ENCODE measurements at places on chromosomes 11 and 22.

DNA sequence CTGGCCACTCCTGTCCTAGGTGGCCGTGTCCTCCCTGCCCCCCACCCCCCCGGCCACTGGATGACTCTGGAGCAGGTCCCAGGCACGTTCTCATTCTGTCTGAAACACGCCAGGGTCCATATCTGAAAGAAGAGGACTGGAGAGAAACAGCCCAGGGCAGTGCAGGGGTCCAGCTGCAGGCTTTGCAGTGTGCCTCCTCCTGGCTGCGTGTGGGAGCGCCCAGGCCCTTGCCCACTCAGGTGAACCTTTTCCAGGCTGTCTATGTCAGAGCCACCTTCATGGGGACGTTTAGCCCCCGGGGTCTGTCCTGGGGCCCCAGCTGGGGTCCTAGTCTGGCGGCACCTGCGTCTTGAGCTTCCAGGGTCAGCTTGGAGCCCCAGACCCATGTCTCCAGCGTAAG is 15.6 kb downstream of the GRAMD4 start:
- H3K36me3 ChIP-seq = no peaks in the 10 kb centered on the region
- no peak overlapping the region for H3K4me3 ChIP-seq
- no peak overlapping the region for H3K27ac ChIP-seq
- no peaks in the 10 kb centered on the region for H3K27me3 ChIP-seq
- H3K4me1 ChIP-seq = peaks cover 5% of the 10 kb centered on the region
- no peak for DNase-seq

GRCh38 chr11:12840871-12841660 is 166.8 kb downstream of the TEAD1 start:
- H3K27ac ChIP-seq = no peak overlapping the region
- H3K27me3 ChIP-seq = no peaks in the 10 kb centered on the region
- no peak overlapping the region for H3K4me3 ChIP-seq
- no peaks in the 10 kb centered on the region for H3K36me3 ChIP-seq
- DNase-seq = no peak

GRCh38 chr11:290621-291231 is 1.8 kb downstream of the PGGHG start:
- H3K27ac ChIP-seq = no peak overlapping the region
- no peak overlapping the region for H3K4me3 ChIP-seq
- no peak for DNase-seq

DNA sequence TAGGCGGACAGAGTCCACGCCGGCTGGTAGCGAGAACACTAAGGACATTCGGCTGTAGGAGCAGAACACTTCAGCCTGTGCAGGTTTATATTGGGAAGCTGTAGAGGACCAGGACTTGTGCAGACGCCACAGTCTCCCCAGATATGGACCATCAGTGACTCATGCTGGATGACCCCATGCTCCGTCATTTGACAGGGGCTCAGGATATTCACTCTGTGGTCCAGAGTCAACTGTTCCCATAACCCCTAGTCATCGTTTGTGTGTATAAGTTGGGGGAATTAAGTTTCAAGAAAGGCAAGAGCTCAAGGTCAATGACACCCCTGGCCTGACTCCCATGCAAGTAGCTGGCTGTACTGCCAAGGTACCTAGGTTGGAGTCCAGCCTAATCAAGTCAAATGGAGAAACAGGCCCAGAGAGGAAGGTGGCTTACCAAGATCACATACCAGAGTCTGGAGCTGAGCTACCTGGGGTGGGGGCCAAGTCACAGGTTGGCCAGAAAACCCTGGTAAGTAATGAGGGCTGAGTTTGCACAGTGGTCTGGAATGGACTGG is 17.2 kb downstream of the P2RY2 start:
- H3K4me3 ChIP-seq = no peak overlapping the region
- no peaks in the 10 kb centered on the region for H3K4me1 ChIP-seq
- no peak for DNase-seq
- no peaks in the 10 kb centered on the region for H3K36me3 ChIP-seq
- H3K27me3 ChIP-seq = no peaks in the 10 kb centered on the region

DNA sequence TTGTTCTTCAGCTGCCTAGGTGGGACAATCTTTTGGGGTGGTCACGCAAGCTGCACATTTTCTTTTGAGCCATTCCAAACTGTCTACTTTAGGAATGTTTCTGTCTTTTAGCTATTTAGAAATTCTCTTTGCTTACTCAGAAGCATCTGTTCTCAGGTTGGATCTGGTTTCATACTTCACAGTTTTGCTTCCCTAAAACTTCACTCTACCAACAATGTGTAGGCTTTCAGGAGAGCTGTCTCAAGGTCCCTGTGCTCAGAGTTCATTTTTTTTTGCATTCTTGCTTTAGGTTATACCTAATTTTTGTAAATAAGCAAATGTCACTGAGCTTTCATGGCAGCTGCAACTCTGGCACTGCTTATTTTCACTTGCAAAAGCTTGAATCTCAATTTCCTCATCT is 36.7 kb downstream of the CCDC90B start:
- H3K4me1 ChIP-seq = no peaks in the 10 kb centered on the region
- H3K27me3 ChIP-seq = no peaks in the 10 kb centered on the region

DNA sequence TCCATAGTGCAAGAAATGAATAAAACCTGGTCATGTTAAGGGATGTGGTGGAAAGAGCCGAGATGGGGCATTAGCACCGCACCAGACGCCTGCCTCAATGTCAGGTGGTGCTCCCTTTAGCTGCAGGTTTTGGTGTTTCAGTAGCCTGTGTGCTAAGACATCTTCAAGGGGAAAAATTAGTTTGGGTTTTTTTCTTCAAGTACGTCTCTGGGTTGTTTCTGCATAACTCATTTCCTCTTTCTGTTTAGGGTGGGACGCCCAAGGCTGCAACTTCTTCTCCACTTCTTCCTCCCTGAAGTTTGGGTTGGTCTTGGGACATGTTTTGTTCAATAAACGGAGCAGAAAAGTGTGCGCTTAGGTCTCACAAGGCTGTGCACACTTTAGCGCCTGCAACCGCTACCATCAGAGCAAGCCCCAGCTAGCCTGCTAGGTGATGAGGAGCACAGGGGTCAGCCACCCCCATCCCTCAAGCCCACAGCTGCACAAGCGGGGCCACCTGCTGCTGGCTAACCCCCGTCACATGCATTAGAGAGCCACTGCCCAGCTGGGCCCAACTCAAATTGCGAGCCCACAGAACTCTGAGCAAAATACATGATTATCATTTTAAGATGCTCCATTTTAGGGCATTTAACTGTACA is 1495.7 kb downstream of the TBC1D22A start:
- no peaks in the 10 kb centered on the region for H3K27me3 ChIP-seq
- H3K36me3 ChIP-seq = no peaks in the 10 kb centered on the region
- H3K4me1 ChIP-seq = no peaks in the 10 kb centered on the region
- DNase-seq = no peak
- H3K4me3 ChIP-seq = no peak overlapping the region

DNA sequence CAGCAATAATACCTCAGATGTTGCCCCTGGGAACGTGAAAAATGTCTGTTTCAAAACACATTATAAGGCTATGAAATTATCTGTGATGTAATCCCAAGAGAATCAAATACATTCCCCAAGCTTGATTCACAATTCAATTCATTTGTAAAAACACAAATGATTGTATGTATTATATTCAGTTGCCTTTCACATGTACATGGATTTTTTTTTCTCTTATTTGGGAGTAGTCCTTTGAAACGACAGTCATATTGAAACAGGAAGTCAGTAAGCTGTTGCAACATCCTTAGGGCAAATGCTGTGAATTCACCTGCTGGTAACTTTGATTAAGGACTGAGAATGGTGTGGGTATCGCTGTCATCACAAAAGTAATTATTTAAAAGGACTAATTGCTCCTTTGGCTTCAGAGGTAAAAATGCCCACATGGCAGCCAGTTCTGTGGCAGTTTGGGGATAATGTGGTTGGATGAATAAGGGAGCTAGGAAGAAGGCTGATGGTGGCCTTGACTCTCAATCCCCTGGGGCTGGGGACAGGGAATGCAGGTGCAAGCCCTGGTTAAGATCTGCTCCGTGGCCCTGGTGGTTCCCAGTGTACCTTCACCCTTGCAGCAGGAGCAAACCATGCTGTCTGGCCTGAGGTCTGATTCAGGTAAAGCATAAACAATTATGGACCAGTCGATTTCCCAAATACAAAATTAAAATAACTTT is 13.2 kb downstream of the EHF start:
- H3K27me3 ChIP-seq = no peaks in the 10 kb centered on the region
- H3K4me1 ChIP-seq = no peaks in the 10 kb centered on the region
- H3K36me3 ChIP-seq = no peaks in the 10 kb centered on the region
- H3K27ac ChIP-seq = no peak overlapping the region

DNA sequence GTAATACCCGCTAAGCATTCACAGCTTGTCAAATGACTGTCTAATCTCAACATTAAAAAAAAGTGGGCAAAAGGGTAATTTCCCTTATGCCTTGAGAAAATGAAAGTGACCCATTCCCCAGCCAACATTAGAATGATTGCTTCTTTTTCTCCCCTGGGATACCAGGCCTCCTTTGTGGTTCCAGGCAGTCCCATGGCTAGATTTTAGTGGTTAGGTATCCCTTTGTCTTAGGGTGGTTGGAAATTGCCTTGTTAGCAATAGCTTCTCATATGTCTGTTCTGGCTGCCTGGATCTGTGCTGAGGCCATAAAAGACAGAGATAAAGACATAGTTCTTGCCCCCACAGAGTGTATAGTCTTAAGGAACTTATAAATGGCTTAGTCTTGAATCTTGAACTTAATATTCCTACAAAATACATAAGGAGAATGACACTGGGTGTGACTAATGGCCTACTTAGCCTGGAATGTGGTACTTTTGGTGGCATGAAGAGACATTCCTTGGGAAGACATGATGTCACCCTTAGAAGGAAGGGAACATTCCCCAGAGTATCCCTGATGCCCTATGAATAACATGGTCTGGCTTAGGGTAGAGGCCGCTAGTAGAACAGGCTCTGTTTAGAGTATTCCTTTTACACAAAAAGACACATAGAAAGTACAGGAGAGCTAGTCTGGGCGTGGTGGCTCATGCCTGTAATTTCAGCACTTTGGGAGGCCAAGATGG is 90.3 kb downstream of the ZBTB16 start:
- H3K27me3 ChIP-seq = no peaks in the 10 kb centered on the region
- no peak for DNase-seq
- H3K27ac ChIP-seq = no peak overlapping the region
- no peaks in the 10 kb centered on the region for H3K36me3 ChIP-seq
- H3K4me1 ChIP-seq = no peaks in the 10 kb centered on the region
- no peak overlapping the region for H3K4me3 ChIP-seq

- H3K4me3 ChIP-seq = no peak overlapping the region
- peaks cover 43% of the 10 kb centered on the region for H3K36me3 ChIP-seq
- H3K4me1 ChIP-seq = peaks cover 2% of the 10 kb centered on the region
- no peak overlapping the region for H3K27ac ChIP-seq
- DNase-seq = no peak
- no peaks in the 10 kb centered on the region for H3K27me3 ChIP-seq
Measured at GRCh38 chr11:119673759-119674336, 55.2 kb downstream of the NECTIN1 start.

GRCh38 chr22:20240900-20241299 is 27.2 kb downstream of the RTN4R start:
- no peaks in the 10 kb centered on the region for H3K27me3 ChIP-seq
- no peak overlapping the region for H3K4me3 ChIP-seq
- no peak overlapping the region for H3K27ac ChIP-seq

DNA sequence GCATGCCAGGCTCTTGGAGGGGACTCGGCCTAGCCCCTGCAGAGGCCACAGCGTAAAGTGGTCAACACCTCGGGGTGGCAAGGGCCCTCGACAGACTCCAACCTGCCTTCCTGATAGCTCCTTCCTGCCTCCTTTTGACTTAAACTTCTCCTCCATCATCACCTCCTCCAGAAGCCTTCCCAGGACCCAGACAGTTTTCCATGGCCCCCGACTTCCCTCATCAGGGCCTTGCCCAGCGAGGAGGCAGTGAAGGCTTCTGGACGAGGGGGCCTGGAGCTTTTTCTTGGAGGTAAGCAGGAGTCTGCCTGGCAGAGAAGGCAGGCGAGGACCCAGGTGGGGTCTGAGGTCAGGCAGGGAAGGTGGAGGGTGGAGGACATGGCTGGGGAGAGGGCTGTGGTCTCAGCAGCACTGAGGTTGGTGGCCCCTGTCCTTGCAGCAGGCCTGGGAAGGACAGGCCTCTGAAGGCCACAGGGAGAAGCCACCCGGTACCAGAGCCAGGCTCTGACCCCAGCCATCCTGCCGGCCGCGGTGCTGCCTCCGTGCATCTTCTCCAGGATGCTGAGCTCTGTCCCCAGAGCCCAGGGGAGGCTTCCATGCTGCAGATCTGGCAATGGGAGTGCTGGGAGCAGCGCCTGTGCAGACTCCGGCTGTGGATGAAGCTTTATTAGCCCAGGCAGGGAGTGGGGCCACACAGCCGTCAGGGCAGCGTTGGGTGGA is 81.4 kb downstream of the WNT7B start:
- H3K4me1 ChIP-seq = peaks cover 5% of the 10 kb centered on the region
- H3K36me3 ChIP-seq = no peaks in the 10 kb centered on the region
- no peaks in the 10 kb centered on the region for H3K27me3 ChIP-seq
- H3K27ac ChIP-seq = no peak overlapping the region
- DNase-seq = no peak
- no peak overlapping the region for H3K4me3 ChIP-seq

DNA sequence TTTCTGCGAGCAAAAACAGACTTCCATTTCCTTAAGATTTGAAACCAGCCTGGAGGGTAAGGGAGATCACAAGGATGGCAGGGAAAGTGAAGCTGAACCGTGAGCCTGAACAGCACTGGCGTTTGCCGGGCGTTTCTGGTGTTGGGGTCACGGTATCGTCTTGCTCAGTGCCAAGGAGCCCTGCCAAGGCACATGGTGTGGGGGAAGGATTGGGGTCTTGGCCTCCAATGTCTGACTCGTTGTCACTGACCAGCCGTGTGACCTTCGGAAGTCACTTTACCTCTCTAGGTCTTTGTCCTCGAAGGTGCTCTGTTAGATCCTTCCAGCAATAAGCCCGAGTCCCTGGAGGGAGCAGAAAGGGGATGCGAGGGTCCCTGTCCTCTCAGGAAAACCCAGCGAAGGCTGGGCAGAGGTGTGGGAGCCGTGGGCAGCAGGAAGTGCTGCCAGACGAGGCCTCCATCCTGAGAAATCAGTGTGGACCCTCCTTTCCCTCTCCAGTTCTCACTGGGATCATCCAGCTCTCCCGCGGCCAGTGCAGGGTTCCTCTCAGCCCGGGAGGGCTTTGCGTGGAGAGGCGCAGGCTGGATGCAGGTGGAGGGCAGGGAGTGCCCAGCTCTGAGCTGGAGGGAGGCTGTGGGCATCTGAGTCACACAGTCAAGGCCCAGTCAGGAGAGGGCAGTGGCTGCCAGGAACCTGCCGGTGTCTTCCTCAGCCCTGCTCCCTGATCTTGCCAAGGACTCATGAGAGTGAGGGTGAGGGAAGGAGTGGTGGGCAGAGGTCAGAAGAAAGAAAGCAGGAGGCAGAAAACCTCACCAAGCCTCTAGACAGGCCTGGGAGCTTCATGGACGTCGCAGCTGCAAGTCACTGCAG is 18.9 kb downstream of the TOM1 start:
- no peak for DNase-seq
- H3K27me3 ChIP-seq = no peaks in the 10 kb centered on the region
- no peaks in the 10 kb centered on the region for H3K4me1 ChIP-seq
- H3K27ac ChIP-seq = no peak overlapping the region
- no peaks in the 10 kb centered on the region for H3K36me3 ChIP-seq

- H3K27ac ChIP-seq = no peak overlapping the region
- H3K4me3 ChIP-seq = no peak overlapping the region
- no peaks in the 10 kb centered on the region for H3K36me3 ChIP-seq
- H3K27me3 ChIP-seq = no peaks in the 10 kb centered on the region
Measured at GRCh38 chr22:27962268-27963044, 43.4 kb upstream of the PITPNB start.

- no peaks in the 10 kb centered on the region for H3K36me3 ChIP-seq
- no peak overlapping the region for H3K4me3 ChIP-seq
- no peak for DNase-seq
- H3K27me3 ChIP-seq = no peaks in the 10 kb centered on the region
- H3K27ac ChIP-seq = no peak overlapping the region
Measured at GRCh38 chr11:116384876-116385275, 387.9 kb downstream of the BUD13 start.

- H3K4me1 ChIP-seq = peaks cover 7% of the 10 kb centered on the region
- H3K36me3 ChIP-seq = no peaks in the 10 kb centered on the region
- no peak overlapping the region for H3K4me3 ChIP-seq
- H3K27me3 ChIP-seq = no peaks in the 10 kb centered on the region
- no peak overlapping the region for H3K27ac ChIP-seq
Measured at GRCh38 chr11:48020092-48020755, 39.9 kb downstream of the PTPRJ start.

Data from iPS DF 6.9 (cell line).